Activated CD8-positive, alpha-beta memory T cell treated with anti-CD3 and anti-CD28 coated beads, Interleukin-2, amount 50 U/mL, for 48 hours (primary cell): ENCODE measurements at places on chromosomes 5 and 9.

GRCh38 chr5:41539454-41539853, 29.1 kb upstream of the PLCXD3 start:
- DNase-seq: no peak

- DNase-seq: no peak
Measured at GRCh38 chr5:74212336-74212735, 428.2 kb downstream of the ENC1 start.

GRCh38 chr9:10146517-10147331, 466.1 kb downstream of the PTPRD start:
- no peak for DNase-seq

DNA sequence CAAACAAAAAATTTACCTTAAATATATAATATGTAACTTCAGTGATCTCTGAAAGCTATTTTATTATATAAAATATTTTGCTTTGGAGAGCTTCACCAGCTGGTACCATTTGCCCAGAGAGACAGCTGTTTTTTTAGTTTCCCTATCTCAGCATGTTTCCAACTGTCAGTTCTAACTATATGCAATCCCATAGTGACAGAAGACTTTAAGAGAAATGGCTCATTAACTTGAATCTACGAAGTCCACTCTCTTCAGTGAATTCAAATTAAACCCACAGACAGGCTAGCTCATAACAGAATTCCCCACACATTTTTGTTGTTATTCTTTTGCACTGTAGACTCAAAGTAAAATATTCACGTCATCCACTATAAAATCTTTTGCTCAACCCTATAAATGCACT, 251.8 kb upstream of the POU5F2 start:
- DNase-seq: no peak

GRCh38 chr5:68270399-68270975, 54.9 kb downstream of the PIK3R1 start:
- DNase-seq: no peak

DNA sequence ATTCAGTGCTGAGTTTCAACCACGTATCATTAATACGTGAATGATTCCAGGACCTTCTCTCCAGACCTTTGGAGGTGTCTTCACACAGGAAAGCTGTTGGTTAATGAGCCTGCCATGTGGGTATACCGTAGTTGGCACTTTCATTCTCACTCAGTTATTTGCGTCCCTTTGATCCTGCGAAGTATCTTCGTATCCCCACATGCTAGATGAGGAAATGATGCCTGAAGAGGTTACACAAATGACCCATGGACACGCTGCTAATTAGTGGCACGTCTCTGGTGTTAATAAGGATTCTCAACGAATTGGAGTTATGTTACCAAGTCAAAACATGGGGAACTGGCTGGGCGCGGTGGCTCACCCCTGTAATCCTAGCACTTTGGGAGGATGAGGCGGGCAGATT, 65.7 kb upstream of the GNE start:
- DNase-seq: no peak

DNA sequence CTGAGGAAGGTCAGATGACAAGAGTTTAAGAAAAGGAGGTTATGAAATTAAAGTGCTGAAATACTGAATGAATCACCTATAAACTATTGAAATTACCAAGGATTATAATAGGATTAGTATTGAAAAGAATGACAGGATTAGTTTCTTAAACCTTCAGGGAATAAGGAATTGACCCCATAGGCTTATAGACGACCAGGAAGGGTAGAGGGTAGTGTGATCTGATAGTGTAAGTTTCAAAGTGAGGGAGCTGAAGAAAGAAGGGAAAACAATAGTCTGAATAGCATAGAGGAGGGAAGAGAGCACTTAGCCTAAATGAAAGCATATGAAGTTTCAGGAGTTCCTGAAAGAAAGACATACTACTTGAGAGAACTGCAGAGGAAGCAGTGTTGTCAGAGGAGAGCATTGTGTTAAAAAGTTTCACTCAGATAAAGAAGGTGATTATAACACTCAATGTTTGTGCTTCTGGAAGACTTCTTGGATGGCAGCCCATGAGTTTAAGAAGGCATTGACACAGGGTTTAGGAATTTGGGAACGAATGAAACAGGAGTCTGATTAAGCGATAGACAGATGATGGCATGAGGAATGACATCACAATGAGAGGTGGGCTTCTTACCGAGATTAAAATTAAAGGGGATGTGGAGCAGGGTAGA, 557.9 kb upstream of the GRAMD2B start:
- no peak for DNase-seq

DNA sequence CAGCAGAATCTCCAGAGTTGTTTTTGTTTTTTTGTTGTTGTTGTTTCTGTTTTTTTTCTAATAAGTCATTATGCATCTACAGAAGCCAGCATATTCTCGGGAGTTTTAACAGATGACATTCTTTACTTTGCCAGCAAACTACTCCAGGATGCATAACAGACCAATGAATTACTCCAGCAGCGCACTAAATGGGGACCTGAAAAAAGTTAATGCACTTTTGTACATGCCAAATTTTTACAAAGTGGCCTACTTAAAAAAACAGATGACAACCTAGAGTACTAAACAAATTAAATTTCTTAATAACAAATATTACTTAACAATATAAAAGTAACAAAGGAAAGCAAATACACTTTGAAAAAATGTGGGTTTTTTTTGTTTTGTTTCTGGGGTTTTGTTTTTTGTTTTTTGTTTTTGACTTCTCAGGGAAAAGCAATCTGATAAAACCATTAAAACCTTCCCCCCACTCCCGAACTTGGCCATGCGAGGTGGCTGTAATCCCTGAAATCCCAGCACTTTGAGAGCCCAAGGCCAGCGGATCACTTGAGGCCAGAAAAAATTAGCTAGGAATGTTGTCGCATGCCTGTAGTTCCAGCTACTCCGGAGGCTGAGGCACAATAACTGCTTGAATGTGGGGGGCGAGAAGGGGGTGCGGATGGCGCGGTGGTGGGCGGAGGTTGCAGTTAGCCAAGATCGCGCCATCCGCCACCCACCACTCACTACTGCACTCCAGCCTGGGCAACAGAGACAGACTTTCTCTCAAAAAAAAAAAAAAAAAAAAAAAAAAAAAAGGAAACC, 352.4 kb downstream of the CETN3 start:
- DNase-seq: no peak

GRCh38 chr5:61438298-61438970, 106.4 kb downstream of the ZSWIM6 start:
- DNase-seq: no peak

DNA sequence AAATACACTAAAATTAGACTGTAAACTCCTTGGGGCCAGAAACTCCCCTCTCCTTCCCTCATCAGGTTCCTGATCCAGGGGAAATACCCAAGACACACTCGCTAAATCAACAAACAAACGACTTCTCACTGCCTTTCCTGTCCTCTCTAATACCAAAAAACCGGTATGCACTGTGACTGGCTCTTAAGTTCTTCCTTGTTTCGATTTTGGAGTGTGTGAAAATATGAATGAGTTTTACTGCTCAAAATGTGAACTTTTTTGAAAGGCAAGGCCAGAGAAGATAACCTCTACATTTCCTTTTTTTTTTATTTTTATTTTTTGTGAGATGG, 81.1 kb upstream of the EPB41L4B start:
- DNase-seq: no peak

DNA sequence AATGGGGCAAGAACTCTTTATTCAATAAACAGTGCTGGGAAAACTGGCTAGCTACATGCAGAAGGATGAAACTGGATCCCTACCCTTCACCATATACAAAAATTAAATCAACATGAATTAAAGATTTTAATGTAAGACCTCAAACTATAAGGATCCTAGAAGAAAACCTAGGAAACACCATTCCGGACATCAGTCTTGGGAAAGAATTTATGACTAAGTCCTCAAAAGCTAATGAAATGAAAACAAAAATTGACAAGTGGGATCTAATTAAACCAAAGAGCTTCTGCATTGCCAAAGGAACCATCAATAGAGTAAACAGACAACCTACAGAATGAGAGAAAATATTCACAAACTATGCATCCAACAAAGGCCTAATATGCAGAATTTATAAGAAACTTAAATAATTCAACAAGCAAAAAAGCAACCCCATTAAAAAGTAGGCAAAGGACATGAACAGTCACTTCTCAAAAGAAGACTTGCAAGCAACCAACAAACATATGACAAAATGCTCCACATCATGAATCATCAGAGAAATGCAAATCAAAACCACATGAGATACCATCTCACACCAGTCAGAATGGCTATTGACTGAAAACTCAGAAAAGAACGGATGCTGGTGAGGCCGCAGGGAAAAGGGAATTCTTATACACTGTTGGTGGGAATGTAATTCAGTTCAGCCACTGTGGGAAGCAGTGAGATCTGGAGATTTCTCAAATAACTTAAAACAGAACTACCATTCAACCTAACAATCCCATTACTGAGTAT, 104.3 kb upstream of the MAP3K1 start:
- DNase-seq: no peak

DNA sequence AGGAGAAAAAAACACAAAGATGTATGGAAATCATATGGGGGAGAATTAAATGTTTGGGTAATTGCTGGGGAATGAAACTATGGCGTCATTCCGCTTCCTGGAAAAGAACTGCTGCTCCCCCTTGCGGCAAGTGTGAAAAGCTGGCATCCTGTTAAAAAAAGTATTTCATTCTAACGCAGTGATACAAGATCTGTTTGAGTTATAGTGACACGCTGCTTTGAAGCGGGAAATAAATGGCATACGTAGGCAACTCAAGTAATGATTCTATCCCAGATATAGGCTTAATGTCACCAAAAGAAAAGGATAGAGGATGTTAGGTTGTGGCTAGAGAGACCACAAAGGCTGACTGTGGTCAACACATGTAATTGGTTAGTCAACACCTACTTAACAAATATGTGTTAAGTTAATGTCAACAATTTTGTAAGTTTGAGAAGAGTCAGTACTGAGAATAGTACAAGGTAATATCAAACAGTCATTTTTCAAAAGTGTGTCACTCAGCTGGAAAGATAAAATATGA, 70.2 kb upstream of the ALDH1A1 start:
- peak; percentile 53 for DNase-seq

DNA sequence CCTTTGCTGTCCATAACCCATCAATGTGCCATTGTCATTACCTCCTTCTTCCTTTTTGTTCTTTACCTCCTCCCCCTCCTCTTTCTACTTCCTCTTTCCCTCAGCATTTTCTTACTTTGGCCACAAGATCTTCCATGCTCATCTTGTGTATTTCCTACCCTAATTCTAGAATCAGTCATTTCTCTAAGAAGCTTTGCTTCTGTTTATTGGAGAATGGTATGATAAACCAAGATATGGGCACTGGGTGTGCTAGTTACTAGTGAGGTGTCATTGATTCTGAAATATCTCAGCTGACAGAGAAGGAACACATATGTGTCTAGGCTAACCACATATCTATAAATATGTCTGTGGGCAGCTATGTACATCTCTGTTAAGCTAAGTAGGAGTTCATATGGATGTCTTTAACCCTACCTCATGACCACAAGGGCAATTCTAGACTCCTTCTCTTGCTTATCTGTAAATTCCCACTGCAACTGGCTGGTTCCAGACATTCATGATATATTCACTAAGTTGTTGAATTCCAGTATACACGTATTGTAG, 2051.3 kb upstream of the CDH9 start:
- no peak for DNase-seq
